ENCODE measurements at places on chromosomes 5 and 9. TPM values are rescaled to one million over a fixed set of nuclear protein-coding genes. Genes with fewer than 3 reads are reported as not detected.

- peaks cover 7% of the 10 kb centered on the region for H3K4me1 ChIP-seq
- H3K4me3 ChIP-seq, result no peak overlapping the region
- H3K27me3 ChIP-seq, result no peaks in the 10 kb centered on the region
- peak overlapping the region; percentile 11 for H3K27ac ChIP-seq
Observed at GRCh38 chr5:61286446-61287132, 45.5 kb upstream of the ZSWIM6 start.

DNA sequence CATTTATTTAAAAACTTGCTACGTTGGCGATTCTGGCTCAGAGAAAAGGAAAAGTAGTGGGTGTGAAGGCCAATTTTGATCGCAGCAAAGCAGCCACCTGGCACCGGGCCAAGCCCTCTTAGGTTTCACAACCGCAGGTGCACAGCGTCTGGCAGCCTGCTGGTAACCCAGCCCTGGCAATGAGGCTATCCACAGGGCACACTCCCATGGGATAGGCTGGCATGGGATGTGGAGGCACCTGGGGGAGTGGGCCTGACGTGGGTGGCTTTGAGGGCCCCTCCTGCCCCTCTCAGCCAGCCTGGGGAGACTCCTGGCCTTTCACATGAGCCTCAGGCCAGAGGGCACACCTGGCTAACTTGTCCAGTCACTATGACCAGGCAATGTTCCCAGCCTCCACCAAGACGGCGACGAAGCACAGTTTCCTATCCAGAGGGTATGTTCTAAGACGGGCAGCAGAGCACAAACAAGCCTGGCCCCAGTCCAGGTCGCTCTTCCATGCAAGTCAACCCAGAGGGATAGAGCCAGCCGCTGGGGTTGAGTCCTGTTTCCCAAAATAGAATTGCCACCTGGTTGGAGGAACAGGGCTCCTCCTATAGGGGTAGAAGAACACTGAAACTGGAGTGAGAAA is 19.0 kb downstream of the CMBL start:
- no peak overlapping the region for H3K27ac ChIP-seq
- H3K27me3 ChIP-seq, result no peaks in the 10 kb centered on the region
- H3K36me3 ChIP-seq, result no peaks in the 10 kb centered on the region
- H3K4me3 ChIP-seq, result no peak overlapping the region
- DNase-seq, result no peak

The DIPK1B gene
- total RNA-seq, result 0.77 TPM

GRCh38 chr5:163727028-163727427 is 221.6 kb downstream of the MAT2B start:
- DNase-seq, result no peak
- no peak overlapping the region for H3K4me3 ChIP-seq
- H3K27ac ChIP-seq, result no peak overlapping the region
- H3K36me3 ChIP-seq, result no peaks in the 10 kb centered on the region
- H3K27me3 ChIP-seq, result no peaks in the 10 kb centered on the region

- DNase-seq, result peak; percentile 93
- peak within 1 kb of the TSS; percentile 34 for H3K27ac ChIP-seq
- H3K4me3 ChIP-seq, result no peak within 1 kb of the TSS
- no peaks in the 10 kb centered on the region for H3K36me3 ChIP-seq
- peaks cover 12% of the 10 kb centered on the region for H3K4me1 ChIP-seq
Observed at GRCh38 chr5:122129306-122129705, at the start of gene ZNF474. TSS of gene ZNF474 (plus strand) at chr5:122129546. CDS start at chr5:122151991, 22,445 bp downstream.

- H3K27ac ChIP-seq, result peak overlapping the region; percentile 36
- H3K4me3 ChIP-seq, result peak overlapping the region; percentile 36
- no peaks in the 10 kb centered on the region for H3K36me3 ChIP-seq
- DNase-seq, result no peak
- peaks cover 19% of the 10 kb centered on the region for H3K4me1 ChIP-seq
- no peaks in the 10 kb centered on the region for H3K27me3 ChIP-seq
Observed at GRCh38 chr5:154757814-154758406, 2.7 kb downstream of the LARP1 start.

The HTR4 gene
- not detected for total RNA-seq

DNA sequence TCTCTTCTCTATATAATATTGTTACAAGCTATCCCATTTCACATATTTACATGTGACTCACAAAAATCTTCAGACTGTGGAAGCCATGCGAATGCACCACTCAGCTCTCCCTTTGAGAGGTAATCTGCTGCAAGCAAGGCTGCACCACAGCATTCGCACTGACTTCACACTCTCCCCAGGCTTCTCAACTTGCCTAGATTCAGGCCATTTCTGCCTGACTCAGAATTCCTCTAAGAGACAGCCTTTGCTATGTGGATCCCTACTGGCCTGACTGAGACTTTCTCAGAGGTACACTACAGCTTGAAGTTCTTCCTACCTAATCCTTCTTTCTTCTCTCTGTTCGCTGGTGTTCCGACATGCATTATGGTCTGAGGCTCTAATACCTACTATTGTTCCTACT is 21.1 kb upstream of the DMRTA1 start:
- no peaks in the 10 kb centered on the region for H3K4me1 ChIP-seq
- H3K36me3 ChIP-seq, result no peaks in the 10 kb centered on the region
- DNase-seq, result peak; percentile 18
- H3K4me3 ChIP-seq, result no peak overlapping the region

The SPATA6L gene
- 1.2 TPM for total RNA-seq

The GABRA1 gene
- total RNA-seq, result not detected

The CAAP1 gene
- 14.4 TPM for total RNA-seq

Data from fibroblast of lung (primary cell).